ENCODE measurements at places on chromosomes 4 and X. TPM values are rescaled to one million over a fixed set of nuclear protein-coding genes. Genes with fewer than 3 reads are reported as not detected.

- H3K27ac ChIP-seq = peak overlapping the region; percentile 62
- DNase-seq = peak; percentile 46
- no peaks in the 10 kb centered on the region for H3K27me3 ChIP-seq
- H3K36me3 ChIP-seq = no peaks in the 10 kb centered on the region
- H3K4me3 ChIP-seq = no peak overlapping the region
- no peaks in the 10 kb centered on the region for H3K4me1 ChIP-seq
These were observed 33.2 kb upstream of the SLC9A7 start for GRCh38 chrX:46791927-46792809.

GRCh38 chr4:146112389-146112788 is 63.1 kb upstream of the LSM6 start:
- no peak for DNase-seq
- H3K4me3 ChIP-seq = no peak overlapping the region
- H3K27ac ChIP-seq = no peak overlapping the region
- no peaks in the 10 kb centered on the region for H3K36me3 ChIP-seq
- no peaks in the 10 kb centered on the region for H3K27me3 ChIP-seq

- H3K4me1 ChIP-seq = no peaks in the 10 kb centered on the region
- H3K36me3 ChIP-seq = no peaks in the 10 kb centered on the region
- H3K27me3 ChIP-seq = peaks cover 9% of the 10 kb centered on the region
- no peak for DNase-seq
These were observed 84.3 kb upstream of the AFF2 start for GRCh38 chrX:148416142-148416541.

- H3K4me3 ChIP-seq = no peak overlapping the region
- H3K27me3 ChIP-seq = no peaks in the 10 kb centered on the region
- no peaks in the 10 kb centered on the region for H3K4me1 ChIP-seq
- H3K36me3 ChIP-seq = no peaks in the 10 kb centered on the region
- no peak for DNase-seq
- H3K27ac ChIP-seq = no peak overlapping the region
These were observed 142.0 kb downstream of the RTL3 start for GRCh38 chrX:78517124-78517523.

- H3K4me1 ChIP-seq = no peaks in the 10 kb centered on the region
- DNase-seq = no peak
- H3K36me3 ChIP-seq = no peaks in the 10 kb centered on the region
- no peaks in the 10 kb centered on the region for H3K27me3 ChIP-seq
These were observed 337.7 kb downstream of the PCDH19 start for GRCh38 chrX:100072336-100072735.

The ASB11 gene
- total RNA-seq = not detected

The UGT2B15 gene
- total RNA-seq = 0.98 TPM

The LRP2BP gene
- 0.96 TPM for total RNA-seq

The APEX2 gene
- total RNA-seq = 10.8 TPM

Measured in breast epithelium (tissue), 4 donors.